ENCODE measurements at places on chromosomes 1 and 21. TPM values are rescaled to one million over a fixed set of nuclear protein-coding genes. Genes with fewer than 3 reads are reported as not detected.
A peak's percentile ranks its signal among the peaks of the same experiment; 100 is the strongest.

GRCh38 chr1:160646711-160647328 is at the start of gene SLAMF1:
TSS of gene SLAMF1 (minus strand) at chr1:160647044. CDS start at chr1:160646945, 99 bp downstream.
- peak within 1 kb of the TSS; percentile 98 for H3K27ac ChIP-seq
- peaks cover 61% of the 10 kb centered on the region for H3K4me1 ChIP-seq
- H3K4me3 ChIP-seq = peak within 1 kb of the TSS; percentile 96
- H3K27me3 ChIP-seq = no peaks in the 10 kb centered on the region
- peaks cover 64% of the 10 kb centered on the region for H3K36me3 ChIP-seq

- DNase-seq = no peak
- peaks cover 21% of the 10 kb centered on the region for H3K4me1 ChIP-seq
- H3K27me3 ChIP-seq = no peaks in the 10 kb centered on the region
- no peak overlapping the region for H3K4me3 ChIP-seq
- H3K27ac ChIP-seq = no peak overlapping the region
Measured at GRCh38 chr21:34642211-34643075, 26.4 kb upstream of the CLIC6 start.

- no peaks in the 10 kb centered on the region for H3K4me1 ChIP-seq
- no peaks in the 10 kb centered on the region for H3K36me3 ChIP-seq
- H3K27me3 ChIP-seq = no peaks in the 10 kb centered on the region
- no peak for DNase-seq
- no peak overlapping the region for H3K4me3 ChIP-seq
Measured at GRCh38 chr1:31662463-31662862, 17.8 kb upstream of the PEF1 start.

LIN28A gene
- total RNA-seq = not detected

REN gene
- not detected for total RNA-seq

CD101 gene
- 0.12 TPM for total RNA-seq

Measured in activated naive CD8-positive, alpha-beta T cell treated with anti-CD3 and anti-CD28 coated beads for 36 hours (primary cell).